Caco-2 (cell line): ENCODE measurements at places on chromosomes 4 and X. TPM values are rescaled to one million over a fixed set of nuclear protein-coding genes. Genes with fewer than 3 reads are reported as not detected.

The ZNF732 gene
- not detected in 2 replicates for total RNA-seq

The TCEAL3 gene
- 2.7 and 3.3 TPM in 2 replicates for total RNA-seq

The ADH1B gene
- 0.30 TPM in 1 of 2 replicates, not detected in the other for total RNA-seq

The CCDC158 gene
- total RNA-seq = 0.39 and 0.56 TPM in 2 replicates

The ADRA2C gene
- 8.4 and 11.7 TPM in 2 replicates for total RNA-seq

The SPANXN2 gene
- total RNA-seq = not detected in 2 replicates

The TLR7 gene
- 0.45 and 0.63 TPM in 2 replicates for total RNA-seq

The TEX11 gene
- 0.23 TPM in 1 of 2 replicates, not detected in the other for total RNA-seq

The OTUD6A gene
- total RNA-seq = not detected in 2 replicates

The PROM1 gene
- 193 and 196 TPM in 2 replicates for total RNA-seq

The UNC5C gene
- total RNA-seq = not detected in 2 replicates

The GDI1 gene
- 68.7 and 69.5 TPM in 2 replicates for total RNA-seq

The SPATA18 gene
- total RNA-seq = not detected in 2 replicates

The ZMAT1 gene
- total RNA-seq = 0.12 and 0.14 TPM in 2 replicates

The CD38 gene
- total RNA-seq = not detected in 2 replicates

The CCNA2 gene
- 88.3 and 97.9 TPM in 2 replicates for total RNA-seq

The MAGEA9B gene
- total RNA-seq = not detected in 2 replicates

The REELD1 gene
- total RNA-seq = not detected in 2 replicates

The CLGN gene
- 2.6 and 5.5 TPM in 2 replicates for total RNA-seq

The SLC25A31 gene
- total RNA-seq = not detected in 2 replicates

The MAGEC2 gene
- not detected in 2 replicates for total RNA-seq

The TEX13C gene
- not detected in 2 replicates for total RNA-seq

The MAGED4 gene
- total RNA-seq = not detected in 2 replicates

The CTAG1B gene
- total RNA-seq = not detected in 2 replicates

The SAGE1 gene
- total RNA-seq = not detected in 2 replicates

The TLR1 gene
- total RNA-seq = not detected in 2 replicates

The RHOXF2B gene
- not detected in 2 replicates for total RNA-seq

The C4orf46 gene
- total RNA-seq = 16.7 and 17.4 TPM in 2 replicates

The TCP11X2 gene
- not detected in 2 replicates for total RNA-seq

The RS1 gene
- total RNA-seq = 0.09 TPM in 1 of 2 replicates, not detected in the other

The HSFX3 gene
- total RNA-seq = not detected in 2 replicates

The SYN1 gene
- not detected in 2 replicates for total RNA-seq

The DCAF8L2 gene
- not detected in 2 replicates for total RNA-seq

The NPY2R gene
- total RNA-seq = not detected in 2 replicates
